Esophagus squamous epithelium (tissue), 5 donors: ENCODE measurements at places on chromosomes 2 and 18.

DNA sequence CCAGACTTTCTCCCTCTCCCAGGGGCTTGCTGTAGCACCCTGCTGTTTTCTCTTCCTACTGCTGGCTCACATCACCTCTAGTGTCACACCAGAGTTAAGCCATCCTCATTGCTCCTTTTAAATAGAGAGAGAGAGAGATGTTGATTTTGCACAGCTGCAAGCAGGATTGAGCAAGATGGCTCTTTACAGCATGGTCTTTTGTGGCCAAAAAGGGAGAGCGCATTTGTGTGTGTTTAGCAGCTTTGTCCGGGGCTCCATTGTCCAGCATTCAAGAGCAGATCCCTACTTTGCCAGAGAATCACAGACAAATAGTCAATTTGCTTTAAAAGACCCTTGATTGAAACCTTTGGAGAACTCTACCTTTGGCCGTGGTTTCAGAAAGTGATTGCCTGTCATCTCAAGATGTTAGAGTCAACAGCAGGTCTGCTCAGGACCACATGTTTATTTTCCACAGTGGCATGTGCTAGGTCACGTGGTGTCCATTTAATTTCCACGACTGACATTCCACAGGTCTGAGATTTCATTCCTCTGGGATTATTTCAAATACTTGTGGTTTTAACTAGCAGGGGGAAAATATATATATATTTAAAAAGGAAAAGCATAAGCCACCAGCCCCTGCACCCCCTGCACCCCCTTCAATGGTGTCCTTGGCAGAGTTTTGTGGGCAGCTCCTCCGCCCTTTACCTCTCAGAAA lies 359.9 kb upstream of the SLC14A2 start:
- no peak for DNase-seq

DNA sequence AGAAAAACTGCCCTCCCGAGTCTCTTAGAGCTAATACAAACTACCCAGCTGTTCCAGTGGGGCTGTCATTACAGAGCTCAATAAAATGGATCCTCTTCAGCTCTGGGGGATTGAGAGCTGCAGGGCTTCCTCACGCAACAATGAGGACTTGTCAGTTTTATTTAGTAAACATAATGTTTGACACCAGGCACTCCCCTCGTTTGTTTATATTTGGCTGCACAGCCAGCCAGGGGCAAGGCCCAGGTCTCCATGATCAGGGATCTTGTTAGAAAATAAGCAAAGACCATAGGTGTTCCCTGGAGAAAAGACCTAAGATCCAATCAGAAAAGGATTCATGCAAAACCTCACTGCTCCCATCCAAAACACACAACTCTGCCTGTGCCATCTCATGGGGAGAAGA lies 158.2 kb downstream of the C1D start:
- DNase-seq: no peak

DNA sequence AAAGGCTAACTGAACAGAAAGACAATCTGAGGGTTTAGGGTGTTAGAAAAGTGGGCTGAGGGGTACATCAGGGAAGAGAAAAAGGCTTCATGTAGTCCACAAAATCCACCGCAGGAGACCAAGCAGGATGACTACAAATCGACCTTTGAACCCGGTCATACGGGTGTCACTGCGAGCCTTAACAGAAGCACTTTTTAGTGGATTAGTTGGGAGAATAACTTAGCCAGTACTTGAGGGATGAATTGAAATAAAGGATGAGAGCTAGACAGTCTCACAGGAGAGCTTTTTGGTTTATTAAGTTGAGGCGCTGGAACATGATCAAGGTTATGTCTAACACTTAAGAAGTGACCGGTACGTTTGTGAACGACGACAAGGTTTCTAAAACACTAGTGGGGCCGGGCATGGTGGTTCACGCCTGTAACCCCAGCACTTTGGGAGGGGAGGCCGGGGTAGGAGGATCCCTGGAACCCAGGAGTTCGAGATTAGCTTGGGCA lies 217.7 kb downstream of the MCFD2 start:
- no peak for DNase-seq

DNA sequence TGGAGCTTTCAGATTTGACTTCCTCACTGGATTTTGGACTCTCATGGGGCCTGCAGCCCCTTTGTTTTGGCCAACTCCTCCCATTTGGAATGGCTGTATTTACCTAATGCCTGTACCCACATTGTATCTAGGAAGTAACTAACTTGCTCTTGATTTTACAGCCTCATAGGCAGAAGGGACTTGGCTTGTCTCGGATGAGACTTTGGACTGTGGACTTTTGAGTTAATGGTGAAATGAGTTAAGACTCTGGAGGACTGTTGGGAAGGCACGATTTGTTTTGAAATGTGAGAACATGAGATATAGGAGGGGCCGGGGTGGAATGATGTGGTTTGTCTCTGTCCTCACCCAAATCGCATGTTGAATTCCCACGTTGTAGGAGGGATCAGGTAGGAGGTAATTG lies 233.4 kb upstream of the GALNT5 start:
- no peak for DNase-seq

DNA sequence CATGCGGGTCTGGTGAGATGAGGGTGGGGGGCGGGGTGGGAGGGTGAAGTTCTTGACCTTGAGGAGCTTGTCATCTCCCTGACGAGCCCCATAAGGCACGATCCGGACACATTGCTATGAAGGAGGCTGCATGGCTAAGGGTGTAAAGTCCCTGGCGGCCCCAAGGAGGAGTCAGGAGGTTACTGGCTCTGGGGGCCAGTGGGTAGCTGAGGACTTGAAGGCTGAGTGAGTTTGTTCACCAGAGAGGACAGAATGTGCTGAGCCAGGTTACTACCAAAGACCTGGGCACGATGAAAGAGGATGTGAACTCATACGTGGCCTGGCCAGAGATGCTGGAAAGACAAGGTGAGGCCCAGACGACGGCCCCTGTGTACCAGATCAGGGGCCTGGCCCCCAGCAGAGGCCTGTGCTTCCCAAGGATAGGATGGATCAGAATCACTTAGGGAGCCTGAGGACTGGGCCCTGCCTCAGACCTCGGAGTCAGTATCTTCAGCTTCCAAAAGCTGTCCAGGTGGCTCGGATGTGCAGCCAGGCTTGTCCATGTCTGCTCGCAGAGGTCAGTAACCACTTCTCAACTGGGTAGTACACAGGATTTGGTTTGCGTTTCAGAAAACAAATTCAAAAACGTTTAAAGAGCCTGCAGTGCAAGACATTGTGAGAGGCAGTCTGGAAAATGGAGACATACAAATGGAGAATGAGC lies 110.9 kb downstream of the RNF144A start:
- DNase-seq: no peak

- no peak for DNase-seq
Measured at GRCh38 chr2:215760557-215760956, 252.8 kb downstream of the MREG start.

DNA sequence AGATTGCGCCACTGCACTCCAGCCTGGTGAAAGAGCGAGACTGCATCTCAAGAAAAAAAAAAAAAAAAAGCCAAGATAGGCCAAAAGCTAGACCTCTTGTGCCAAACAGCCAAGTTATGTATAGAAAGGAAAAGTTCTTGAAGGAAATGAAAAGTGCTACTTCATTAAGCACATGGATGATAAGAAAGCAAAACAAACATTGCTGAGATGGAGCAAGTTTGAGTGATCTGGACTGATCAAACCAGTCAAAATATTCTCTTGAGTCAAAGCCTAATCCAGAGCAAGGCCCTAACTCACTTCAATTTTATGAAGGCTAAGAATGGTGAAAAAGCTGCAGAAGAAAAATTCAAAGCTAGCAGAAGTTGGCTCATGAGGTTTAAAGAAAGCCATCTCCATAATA lies 28.1 kb upstream of the TANC1 start:
- no peak for DNase-seq

GRCh38 chr2:212926940-212927339 lies 224.5 kb downstream of the IKZF2 start:
- no peak for DNase-seq

- DNase-seq: no peak
Measured at GRCh38 chr2:137051778-137052398, 286.5 kb downstream of the THSD7B start.

- DNase-seq: no peak
Measured at GRCh38 chr2:23559561-23560239, 174.7 kb downstream of the KLHL29 start.

GRCh38 chr2:168848225-168848624 lies 42.0 kb downstream of the SPC25 start:
- no peak for DNase-seq

GRCh38 chr2:41197781-41198180 lies 745.9 kb upstream of the SLC8A1 start:
- no peak for DNase-seq

DNA sequence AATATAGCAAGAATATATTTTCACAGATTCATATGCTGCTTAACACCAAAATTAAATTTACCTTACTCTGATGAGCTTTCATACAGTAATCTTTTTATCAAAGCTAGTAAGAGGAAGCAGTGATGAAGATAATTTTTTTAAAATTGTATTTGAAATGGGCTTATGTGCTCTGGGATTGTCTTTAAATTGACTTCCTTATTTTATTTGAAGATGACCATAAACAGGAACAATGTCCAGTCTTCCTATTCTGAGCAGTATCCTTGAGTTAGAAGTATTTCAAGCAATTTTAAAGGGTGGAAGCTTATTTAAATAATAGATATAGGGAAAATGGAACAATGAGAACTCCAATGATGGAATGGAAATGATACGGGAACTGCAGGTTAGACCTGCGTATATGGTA lies 211.6 kb downstream of the MCFD2 start:
- DNase-seq: no peak

GRCh38 chr18:26488417-26489009 lies 59.8 kb downstream of the KCTD1 start:
- no peak for DNase-seq

DNA sequence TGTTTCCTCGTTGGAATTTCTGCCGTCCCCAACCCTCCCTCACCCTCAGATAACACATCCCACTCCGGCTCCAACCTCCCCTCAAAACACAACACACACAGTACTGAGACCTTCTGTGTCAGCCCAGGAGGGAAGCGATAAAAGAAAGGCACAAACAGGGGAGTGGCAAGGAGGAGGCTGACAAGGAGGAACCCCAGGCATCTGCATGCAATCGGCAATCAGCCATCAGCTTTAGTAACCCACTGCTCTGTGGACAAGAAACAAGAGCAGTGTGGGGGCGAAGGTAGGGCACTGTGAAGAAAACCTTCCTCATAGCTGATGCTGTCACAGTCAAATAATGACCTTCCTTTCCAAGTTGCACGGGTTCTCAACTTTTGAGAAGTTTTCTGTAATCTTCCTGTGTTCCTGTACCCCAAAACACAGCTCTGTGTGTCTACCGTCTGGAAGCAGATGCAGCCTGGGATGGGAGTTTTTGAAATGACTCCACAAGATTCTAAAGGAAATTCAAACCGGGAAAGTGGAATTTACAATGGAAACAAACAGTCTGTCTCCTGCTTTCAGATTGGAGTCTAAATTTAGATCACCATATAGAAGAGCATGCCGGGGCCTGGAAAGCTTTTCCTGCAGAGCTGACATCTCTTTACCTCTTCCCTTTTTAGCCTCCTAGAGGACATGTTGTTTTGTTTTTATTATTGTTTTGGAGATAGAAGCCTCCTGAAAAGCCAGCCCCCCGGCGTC lies 16.4 kb upstream of the LPIN2 start:
- DNase-seq: no peak

DNA sequence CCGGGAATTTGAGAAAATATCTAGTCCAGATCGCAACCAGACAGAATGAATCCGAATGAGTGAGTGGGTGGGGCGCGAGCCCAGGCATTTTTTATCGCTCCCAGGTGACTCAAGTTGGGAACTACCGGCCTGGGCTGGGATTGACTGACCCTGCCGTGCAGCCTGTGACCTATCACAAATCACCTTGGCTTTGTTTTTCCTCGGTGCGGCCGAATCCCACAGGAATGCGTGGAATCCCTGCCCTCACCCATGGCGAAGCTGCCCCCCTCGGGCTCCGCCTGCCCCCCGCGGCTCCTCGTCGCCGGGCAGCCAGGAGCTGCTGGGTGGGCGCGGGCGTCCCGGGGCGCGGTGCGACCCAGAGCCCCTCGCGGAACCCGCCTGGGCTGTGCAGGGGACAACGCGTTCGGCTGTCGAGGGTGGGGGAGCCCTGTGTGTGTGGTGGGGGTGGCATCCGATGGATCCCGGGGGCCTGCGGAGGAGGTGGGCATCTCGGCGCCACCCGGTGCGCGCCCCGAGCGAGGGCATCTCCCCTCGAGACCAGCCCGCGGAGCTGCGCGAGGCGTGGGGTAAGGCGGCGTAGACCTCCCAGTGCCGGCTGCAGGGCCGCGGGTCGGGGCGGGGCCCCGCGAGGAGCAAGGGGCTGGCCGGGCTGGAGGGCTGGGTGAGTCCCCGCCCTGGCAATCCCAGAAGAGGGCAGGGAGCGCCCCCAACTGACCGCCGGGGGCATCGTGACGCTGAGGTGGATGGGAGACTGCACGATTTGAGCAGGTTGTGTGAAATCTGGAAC lies 16.5 kb downstream of the B3GNT7 start:
- peak; percentile 18 for DNase-seq

DNA sequence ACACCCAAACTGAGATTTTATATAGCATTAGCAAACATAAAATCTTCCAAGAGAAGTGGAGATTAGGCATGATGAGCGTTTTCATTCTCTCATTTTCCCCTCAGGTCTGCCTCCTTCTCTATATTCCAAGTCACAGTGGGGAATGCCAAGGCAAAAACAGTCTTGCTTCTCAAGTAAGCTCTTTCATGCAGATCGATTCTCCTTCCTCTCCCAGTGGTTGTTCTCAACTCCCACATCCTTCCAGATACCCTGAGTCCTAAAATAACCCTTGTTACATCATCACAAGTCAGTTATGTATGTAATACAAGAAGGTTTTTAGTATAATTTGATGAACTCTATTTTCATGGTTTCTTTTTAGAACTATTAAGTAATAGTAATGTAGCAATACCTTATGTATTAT lies 150.6 kb downstream of the TXNL1 start:
- no peak for DNase-seq

GRCh38 chr2:241110607-241111439 lies 8.7 kb upstream of the MTERF4 start:
- DNase-seq: no peak

- no peak for DNase-seq
Measured at GRCh38 chr2:239595726-239596125, 194.9 kb upstream of the HDAC4 start.

GRCh38 chr2:157053876-157054275 lies 203.6 kb upstream of the GALNT5 start:
- no peak for DNase-seq

DNA sequence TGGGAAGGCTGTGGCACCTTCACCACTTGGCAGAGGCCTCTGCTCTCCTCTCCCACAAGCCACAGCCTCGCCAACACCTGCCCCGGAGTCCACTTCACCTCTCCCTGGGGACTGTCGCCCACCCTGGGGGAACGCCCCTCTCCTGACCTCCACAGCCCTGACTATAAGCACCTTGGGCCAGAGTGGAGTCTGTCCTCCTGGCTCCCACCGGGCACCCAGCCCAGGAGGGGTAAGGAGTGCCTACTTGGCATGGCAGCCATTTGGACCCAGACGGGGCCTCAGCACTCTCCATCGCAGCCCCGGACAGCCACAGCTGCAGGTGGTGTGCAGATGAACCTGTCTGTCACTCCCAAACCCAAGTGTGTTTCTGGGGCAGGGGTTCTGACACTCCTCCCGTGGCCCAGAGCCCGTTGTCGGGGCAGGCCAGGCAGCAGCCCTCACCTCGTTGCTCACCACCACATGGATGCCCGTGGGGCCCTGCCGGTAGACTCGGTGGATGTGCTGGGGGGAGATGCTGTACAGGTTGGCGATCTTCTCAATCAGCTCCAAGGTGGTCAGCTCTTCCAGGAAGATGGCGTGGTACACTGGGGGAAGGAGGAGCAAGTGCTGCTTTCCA lies 53.5 kb downstream of the TFCP2L1 start:
- DNase-seq: no peak
